ENCODE measurements at places on chromosomes 1 and 21. TPM values are rescaled to one million over a fixed set of nuclear protein-coding genes. Genes with fewer than 3 reads are reported as not detected.

The OVAAL gene
- total RNA-seq, result not detected

GRCh38 chr1:3705341-3705950 lies 46.8 kb upstream of the CCDC27 start:
- no peak for DNase-seq

DNA sequence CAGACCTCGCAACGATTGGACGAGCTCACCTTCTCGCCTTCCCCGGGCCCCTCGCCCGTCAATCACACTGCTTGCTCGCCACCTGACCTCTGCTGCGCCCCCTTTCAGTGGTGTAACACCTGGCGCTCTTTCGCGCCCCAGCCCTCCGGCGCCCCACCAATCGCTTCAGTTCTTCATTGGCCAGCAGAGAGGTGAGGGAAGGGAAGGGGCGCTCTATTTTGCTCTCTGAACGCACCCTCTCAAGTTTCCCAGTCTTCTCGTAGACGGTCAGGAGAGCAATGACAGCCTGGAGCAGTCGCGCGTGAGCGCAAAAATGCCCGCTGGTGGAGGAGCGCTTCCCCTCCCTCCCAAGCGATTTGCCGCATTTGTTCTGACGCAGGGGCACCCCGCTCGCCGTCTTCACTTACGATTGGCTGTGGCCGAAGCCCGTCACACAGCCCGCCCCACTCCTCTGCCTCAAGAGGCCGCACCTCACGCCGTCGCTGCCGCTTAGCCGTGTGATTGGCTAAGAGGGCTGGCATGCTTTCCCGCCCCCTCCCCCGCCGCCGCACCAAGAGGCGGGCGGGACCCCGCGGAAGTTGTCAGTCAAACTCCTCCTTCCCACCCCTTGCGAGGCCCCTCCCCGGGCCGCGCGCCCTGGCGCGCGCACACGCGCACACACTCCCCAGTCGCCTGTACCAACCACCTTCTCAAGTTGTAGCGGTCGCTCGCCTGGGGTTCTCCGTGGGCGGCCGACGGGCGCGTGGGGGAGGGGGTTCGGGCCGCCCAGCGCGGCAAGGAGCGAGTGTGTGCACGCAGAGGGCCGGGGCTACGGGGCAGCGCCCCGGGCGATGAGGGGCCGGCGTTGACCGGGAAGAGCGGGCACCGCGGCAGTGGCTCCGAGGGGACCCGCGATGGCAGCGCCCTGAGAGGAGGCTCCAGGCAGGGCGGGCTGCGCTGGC lies at the start of gene PPP2R5A:
TSS of gene PPP2R5A (plus strand) at position 667 of the 941 bp plus-strand sequence. CDS start 701 bp downstream, outside the sequence.
- peak; percentile 100 for DNase-seq

The GJB3 gene
- 0.05 TPM for total RNA-seq

The ZMYND12 gene
- total RNA-seq, result 0.47 TPM

GRCh38 chr1:234214129-234214910 lies 158.9 kb upstream of the COA6 start:
- DNase-seq, result no peak

The HIVEP3 gene
- total RNA-seq, result 0.93 TPM

- DNase-seq, result no peak
Observed at GRCh38 chr1:111483166-111483565, 9.4 kb downstream of the C1orf162 start.

The CDA gene
- 2.4 TPM for total RNA-seq

DNA sequence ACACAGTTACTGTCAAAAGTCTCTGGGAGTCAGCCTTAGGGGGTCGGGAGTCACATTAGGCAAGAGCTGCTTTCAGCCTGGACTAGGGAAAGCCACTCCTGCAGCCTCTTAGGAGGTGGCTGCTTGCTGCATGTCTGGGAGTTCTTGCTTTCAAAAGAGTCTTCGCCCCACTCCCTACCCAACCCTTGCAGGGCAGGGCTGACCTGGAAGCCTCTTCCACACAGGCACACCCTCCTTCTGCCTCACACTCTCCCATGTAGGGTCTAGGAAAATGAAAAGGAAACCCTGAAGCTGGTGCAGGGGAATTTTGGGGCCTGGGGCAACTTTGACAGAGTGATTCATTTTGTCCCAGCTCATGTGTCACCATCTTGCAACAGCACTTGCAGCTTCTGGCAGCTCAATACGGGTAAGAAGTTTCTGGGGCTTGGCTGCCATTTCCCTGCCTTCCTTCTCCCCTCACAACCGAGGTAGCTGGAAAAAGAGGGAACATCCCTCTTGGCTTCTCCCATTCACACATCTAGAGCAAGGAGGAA lies 37.3 kb downstream of the KCND3 start:
- no peak for DNase-seq

GRCh38 chr1:201401700-201402099 lies 2.6 kb upstream of the LAD1 start:
- DNase-seq, result no peak

- DNase-seq, result no peak
Observed at GRCh38 chr1:29584776-29585175, 348.5 kb downstream of the PTPRU start.

DNA sequence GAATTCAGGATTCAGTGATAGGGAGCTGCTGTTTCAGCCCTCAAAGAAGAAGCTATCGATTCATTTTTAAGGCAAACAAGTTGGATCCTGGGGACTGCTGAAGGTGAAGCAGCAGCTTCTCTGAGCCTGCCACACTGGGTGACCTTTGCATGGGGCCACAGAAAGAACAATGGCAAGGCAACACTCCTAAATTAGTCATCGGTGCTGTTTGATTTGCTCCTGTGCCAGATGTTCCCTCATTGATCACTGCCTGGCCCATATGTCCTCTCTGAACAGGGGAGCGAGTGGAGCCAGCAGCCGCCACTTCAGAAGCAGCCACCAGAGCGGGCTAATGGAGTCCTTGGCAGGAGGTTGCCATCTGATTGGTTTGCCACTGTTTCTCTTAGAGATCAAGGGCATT lies 391.5 kb downstream of the NTNG1 start:
- no peak for DNase-seq

DNA sequence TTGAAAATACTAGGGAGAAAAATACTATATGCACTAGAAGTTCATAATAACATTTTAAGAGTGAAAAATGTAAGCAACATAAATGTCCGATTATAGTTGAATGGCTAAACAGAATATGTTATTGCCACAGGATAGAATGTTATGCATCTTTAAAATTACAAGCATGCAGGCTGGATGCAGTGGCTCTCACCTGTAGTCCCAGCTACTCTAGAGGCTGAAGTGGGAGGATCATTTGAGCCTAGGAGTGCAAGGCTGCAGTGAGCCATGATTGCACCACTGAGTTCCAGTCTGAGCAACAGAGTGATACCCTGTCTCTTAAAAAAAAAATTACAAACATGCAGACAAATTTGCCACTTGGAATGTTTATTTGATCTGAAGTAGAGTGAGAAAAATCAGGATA lies 3.0 kb upstream of the BATF3 start:
- DNase-seq, result no peak

DNA sequence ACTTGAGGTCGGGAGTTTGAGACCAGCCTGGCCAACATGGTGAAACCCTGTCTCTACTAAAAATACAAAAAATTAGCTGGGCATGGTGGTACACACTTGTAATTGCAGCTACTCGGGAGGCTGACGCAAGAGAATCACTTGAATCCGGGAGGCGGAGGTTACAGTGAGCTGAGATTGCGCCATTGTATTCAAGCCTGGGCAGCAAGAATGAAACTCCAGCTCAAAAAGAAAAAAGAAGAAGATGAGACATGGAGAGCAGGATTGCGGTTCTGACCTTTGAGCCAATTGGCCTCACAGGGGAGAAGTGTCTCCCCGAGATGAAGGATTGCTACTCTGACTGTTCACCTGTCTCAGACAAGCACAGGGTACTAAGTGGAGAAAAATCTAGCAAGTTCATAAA lies 6.6 kb downstream of the SCCPDH start:
- DNase-seq, result no peak

- no peak for DNase-seq
Observed at GRCh38 chr21:46385846-46386733, 62.1 kb downstream of the PCNT start.

DNA sequence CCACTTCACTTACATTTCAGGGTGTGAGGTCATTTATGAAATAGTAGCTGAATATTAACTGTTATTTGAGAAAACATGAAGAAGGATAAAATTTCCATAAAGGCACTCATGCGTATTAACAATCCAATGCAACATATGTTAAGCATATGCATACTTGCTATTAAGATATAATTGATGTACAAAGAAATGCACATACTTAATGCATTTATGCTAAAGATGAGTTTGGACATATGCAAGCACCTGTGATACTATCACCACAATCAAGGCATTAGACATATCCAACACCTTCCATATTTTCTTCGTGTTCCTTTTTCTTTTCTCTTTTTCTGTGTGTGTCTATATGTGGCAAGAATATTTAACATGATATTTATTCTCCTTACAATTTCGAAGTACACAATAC lies 464.8 kb upstream of the BRINP3 start:
- DNase-seq, result no peak

- DNase-seq, result no peak
Observed at GRCh38 chr1:26170472-26170821, 739 bp downstream of the ZNF593 start.

GRCh38 chr1:234256359-234256758 lies 116.9 kb upstream of the COA6 start:
- no peak for DNase-seq

The CAPN2 gene
- total RNA-seq, result 248 TPM

The TBX15 gene
- total RNA-seq, result not detected

- no peak for DNase-seq
Observed at GRCh38 chr21:43699933-43700599, 18.9 kb upstream of the PDXK start.

- DNase-seq, result no peak
Observed at GRCh38 chr1:84971957-84972356, 25.0 kb downstream of the MCOLN2 start.

DNA sequence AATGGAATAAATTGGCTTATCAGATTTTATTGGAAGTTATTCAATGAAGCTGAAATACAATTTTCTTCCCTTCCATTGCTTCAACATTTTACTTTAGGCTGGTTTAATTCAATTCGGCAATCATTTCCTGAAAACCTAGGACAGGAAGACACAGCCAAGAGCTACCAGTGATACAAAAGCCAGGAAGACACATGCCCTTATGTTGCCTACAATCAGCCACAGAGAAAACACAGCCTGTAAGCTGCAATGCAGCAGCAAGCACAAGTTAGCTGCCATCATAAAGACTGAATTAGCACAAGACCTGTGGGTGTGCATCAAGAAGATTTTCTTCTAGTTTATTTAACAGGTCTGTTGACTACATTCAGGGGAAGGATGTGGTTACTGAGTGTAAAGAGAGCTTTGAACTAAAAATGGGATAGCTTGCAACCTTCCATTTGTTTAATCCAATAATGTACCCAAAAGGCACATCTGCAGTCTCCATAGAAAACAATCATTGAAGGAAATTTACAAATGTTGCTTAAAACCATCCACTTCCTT lies 193.8 kb downstream of the KCNH1 start:
- no peak for DNase-seq

The NTMT2 gene
- total RNA-seq, result not detected

DNA sequence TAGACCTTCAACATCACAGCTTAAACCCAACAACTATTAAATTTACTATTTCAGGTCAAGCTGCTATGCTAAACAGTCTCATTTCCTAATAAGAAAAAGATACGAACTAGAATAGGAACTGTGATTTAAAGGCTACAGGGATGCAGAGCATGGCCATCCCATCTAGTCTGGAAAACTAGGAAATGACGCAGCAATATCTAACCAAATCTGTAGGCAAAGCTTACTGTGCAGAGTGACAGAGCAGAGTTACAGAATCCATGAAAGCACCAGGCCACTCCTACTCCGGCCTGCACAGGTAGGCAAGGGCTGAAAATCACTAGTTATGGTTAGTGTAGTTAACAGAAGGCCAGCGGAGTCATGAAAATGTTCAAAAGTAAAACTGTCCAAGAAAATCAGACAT lies 2.1 kb downstream of the HLCS start:
- no peak for DNase-seq

DNA sequence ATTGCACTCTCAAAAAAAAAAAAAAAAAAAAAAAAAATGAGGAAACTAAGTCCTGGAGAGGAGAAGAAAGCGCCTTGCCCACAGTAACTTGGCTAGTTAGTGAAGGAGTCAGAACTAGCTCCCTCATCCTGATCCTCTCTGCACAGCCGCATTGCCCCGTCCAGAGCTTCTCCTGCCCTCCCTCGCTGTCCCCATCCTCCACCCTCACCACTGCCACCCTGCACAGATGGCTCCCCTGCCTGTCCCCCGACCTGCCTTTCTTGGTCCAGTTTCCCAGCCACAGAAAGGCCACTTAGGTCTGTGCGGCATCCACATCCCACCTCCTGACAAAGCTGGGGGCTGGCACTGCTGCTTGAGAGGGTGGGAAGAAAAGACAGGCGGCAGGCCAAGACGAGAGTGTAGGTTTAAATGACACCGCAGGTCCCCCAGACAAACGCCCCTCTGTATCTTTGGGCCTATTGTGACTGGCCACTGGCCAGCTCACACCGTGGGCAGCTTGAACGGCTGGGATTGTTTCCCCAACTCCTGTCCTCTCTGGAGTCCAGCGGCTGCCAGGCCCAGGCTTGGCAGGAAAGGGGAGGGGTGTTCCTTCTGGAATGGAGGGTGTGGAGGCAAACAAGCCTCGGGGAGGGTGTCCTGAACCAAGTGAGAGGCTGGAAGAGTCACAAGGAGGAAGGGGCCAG lies 20.2 kb downstream of the NCMAP start:
- DNase-seq, result no peak

The S100A7 gene
- total RNA-seq, result not detected

- no peak for DNase-seq
Observed at GRCh38 chr1:167456524-167456923, 61.8 kb downstream of the CD247 start.

The GNAT2 gene
- not detected for total RNA-seq

- DNase-seq, result no peak
Observed at GRCh38 chr1:25899792-25900191, 6.4 kb downstream of the STMN1 start.

The CA6 gene
- not detected for total RNA-seq
